Activated naive CD8-positive, alpha-beta T cell treated with anti-CD3 and anti-CD28 coated beads, Interleukin-2, amount 10 ng/mL, durations not matched to agents 7 days and 5 days (primary cell): ENCODE measurements at places on chromosomes 7 and 10.

DNA sequence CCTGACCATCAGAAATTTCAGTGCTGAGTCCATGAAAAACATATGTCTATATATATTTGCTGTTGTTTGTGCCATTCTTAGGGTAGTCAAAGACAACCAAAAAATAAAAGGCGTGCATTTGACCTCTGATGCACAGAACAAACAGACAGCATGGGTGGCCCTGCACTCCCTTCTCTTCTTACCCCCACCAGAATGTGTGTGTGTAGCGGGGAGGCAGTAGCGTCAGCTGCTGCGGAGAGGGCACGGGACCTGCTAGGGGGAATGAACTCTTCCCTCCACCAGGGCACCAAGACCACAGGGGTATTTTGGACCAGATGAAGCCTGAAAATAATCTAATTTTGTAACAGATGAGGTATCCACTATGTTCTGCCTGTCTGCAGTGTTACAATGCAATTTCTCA is 277.7 kb upstream of the ZNF32 start:
- DNase-seq: no peak

GRCh38 chr7:38872202-38872601 is 36.8 kb downstream of the VPS41 start:
- DNase-seq: no peak

GRCh38 chr7:70583965-70584883 is 547.7 kb upstream of the GALNT17 start:
- no peak for DNase-seq

- no peak for DNase-seq
These were observed 102.7 kb downstream of the MACC1 start for GRCh38 chr7:20114468-20114867.

DNA sequence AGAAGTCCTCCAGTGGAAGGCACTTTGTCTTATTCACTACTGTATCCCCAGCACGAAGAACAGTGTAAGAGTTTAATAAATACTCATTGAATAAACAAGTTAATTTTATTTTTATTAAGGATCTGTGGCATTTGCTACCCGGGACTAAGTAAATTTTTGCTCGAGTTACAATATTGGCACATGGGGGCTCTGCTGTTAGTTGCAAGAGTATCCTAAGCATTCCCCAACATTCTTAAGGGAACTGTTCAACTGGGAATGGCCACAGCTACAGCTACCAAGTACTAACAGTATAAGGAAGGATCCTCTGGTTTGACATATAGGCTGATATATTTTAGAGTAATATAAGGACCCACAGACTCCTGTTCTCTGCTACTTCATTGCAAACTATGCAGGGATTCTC is 8.7 kb upstream of the LRRTM3 start:
- no peak for DNase-seq

DNA sequence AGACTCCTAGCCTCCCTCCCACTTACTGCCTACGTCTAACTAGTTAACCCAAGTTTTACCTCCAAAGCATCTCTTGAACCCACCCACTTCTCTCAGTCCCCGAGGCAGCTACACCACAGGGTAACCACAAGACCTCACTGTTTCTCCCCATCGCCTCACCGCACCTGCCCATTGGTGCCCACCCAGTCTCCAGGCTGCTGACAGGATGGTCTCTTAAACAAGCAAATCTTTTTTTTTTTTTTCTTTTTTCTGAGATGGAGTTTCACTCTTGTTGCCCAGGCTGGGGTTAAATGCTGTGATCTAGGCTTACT is 47.0 kb downstream of the DENND2A start:
- DNase-seq: no peak

- DNase-seq: no peak
These were observed 42.9 kb upstream of the TCERG1L start for GRCh38 chr10:131354380-131354779.

GRCh38 chr7:147509035-147509501 is 1081.5 kb upstream of the C7orf33 start:
- DNase-seq: no peak

DNA sequence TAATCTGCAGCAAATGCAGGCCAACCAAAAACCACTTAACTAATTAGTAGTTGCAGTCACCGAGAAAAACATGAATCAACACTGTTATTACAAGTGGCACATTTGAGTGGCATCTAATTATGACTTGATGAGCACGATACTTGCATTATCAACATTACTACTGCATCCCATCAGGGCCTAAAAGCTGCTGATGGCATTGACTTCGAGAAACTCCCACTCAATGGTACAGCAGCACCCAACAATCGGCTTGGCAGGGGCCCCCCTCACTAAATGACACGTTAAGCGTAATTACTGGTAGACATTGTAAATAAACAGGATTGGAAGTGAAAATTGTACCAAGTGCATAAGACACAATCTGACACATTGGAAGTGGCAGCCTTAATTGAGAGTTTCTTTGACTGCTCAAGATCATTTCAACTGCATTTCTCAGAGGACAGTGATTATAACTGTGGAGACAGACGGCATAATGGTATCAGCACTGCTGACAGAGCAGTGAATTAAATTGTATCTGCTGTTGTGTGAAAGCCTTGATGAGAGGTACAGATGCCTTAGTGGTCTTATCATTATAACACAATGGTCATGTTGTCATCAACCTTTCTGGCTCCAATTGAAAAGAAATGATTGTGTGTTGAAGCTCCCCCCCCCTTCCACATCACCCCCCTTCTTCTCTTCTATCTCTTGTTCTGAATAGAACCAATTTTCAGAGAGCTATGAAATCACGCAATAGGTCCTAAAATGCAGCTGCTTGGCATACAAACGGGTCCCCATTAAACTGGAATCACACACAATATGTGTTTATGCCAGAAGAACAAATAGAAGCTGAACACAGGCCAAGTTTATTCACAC is 43.4 kb downstream of the SHTN1 start:
- no peak for DNase-seq

DNA sequence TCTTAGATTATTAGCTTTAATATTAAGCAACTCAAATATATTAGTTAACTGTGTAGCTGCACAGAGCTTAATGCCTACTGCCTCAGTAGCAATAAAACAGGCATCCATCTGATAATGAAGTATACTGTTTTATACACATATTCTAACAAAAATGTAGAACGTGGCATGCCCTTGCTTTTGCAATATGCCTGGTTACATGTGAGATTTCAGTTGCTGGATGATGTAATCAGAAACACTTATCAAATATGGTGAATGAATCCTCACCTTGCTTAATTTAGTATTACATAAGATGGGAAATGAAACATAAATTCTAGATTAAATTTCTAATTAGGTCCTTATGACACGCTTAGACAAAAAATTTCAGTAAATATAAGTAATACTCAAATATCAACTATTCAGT is 8.0 kb downstream of the DNAJC1 start:
- no peak for DNase-seq
